Activated gamma-delta T cell treated with anti-CD3 and anti-CD28 coated beads, Interleukin-2, amount 50 U/mL, for 16 hours (primary cell): ENCODE measurements at places on chromosomes 16 and 17.

GRCh38 chr17:36142235-36142634, 34.2 kb downstream of the TBC1D3B start:
- DNase-seq: no peak

GRCh38 chr16:54242199-54242598, 44.4 kb downstream of the IRX3 start:
- DNase-seq: no peak

DNA sequence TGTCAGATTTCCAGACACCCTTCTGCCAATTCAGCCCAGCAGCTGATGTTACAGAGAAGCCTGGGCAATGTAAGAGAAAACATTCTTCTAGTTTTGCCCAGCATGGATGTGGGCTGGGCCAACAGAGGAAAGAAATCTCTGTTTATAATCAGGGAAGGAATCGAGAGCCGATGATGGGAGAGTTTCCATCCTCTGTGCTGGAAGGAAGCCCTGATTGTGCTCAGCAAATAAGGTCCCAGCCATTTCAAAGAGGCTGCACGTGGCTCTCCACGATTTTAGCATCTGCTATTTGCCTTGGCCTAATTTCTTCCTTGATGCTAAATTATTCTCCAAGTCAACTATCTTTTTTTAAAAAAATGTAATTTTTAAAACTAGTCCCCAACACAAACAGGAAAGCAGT, 70.0 kb downstream of the IRX6 start:
- no peak for DNase-seq

DNA sequence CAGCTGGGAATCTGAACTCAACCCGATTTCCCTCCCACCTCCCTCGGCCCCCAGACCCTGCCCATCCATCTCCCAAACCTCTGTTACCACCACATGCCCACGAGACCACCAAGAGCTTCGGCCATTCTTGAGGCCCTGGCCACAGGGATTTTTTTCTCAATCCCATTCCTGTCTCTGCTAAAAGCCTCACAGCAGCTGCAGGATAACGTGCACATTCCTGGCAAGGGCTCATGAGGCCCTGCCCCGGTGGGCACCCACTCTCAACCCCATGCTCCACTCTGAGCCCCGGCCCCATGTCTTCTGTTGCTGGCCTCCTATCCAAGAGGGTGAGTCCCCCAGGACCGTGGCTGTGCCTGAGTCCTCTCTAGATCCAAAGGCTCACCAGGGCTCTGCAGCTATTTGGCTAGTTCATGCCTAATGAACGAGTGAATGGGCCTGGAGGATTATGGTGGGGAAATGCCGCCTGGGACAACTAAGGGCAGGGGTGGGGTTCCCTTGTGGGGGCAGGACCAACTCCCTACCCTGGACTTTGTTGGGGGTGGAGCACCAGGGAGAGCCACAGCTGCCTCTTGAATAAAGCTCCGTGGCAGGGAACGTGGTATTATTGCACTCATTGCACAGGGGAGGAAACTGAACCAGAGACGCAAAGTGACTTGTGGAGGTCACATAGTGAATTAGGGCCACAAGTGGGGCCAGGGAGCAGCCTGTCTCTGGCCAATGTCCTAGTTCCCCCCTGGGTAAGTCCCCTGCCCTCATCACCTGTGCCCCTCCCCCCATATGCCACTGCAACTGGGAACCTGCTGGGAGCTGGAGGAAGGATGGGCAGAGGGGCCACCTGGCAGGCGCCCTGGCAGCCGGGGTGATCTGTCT, 113.8 kb upstream of the SMURF2 start:
- no peak for DNase-seq

- no peak for DNase-seq
These were observed 619 bp downstream of the NAT9 start for GRCh38 chr17:74775409-74776043.

- no peak for DNase-seq
These were observed 9.0 kb upstream of the ARHGAP27 start for GRCh38 chr17:45441526-45442310.

GRCh38 chr17:82372249-82373071, 895 bp downstream of the UTS2R start:
- no peak for DNase-seq

DNA sequence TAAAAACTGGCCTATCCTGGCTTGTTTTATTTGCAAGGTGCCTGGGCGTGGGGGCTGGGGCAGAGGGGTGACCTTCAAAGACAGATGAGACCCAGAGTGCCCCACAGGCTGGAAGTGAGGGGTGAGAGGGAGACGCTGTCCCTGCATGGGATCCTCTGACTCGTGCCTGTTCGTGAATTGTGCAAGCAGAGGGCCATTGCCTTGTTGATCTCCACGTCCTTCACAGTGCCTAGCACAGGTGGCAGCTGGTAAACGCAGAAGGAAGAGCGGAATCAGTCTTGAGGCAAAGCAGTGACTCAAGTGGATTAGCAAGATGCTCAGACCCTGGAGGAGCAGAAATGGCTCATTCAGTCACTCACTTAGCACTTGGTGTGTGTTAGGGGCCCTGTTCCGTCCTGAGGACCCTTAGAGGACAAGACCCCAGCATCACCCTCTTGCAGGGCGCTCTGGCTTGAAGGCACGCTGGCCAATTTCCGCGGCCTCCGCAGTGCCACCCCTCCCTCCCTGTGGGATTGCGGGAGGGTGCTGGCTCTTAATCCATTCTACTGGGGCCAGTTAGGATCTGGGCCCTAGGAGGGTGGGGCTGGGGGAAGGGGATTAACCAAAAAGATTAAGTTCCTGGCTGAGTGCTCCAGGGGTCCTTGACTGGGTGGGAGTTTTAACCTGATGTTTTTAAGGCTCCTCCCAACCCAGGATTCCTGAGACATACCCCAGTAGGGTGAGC, 151.2 kb downstream of the CCDC182 start:
- DNase-seq: no peak

- DNase-seq: no peak
These were observed 116.0 kb upstream of the GOT2 start for GRCh38 chr16:58850019-58850677.

GRCh38 chr17:73667181-73667959, 23.1 kb upstream of the SDK2 start:
- DNase-seq: no peak

DNA sequence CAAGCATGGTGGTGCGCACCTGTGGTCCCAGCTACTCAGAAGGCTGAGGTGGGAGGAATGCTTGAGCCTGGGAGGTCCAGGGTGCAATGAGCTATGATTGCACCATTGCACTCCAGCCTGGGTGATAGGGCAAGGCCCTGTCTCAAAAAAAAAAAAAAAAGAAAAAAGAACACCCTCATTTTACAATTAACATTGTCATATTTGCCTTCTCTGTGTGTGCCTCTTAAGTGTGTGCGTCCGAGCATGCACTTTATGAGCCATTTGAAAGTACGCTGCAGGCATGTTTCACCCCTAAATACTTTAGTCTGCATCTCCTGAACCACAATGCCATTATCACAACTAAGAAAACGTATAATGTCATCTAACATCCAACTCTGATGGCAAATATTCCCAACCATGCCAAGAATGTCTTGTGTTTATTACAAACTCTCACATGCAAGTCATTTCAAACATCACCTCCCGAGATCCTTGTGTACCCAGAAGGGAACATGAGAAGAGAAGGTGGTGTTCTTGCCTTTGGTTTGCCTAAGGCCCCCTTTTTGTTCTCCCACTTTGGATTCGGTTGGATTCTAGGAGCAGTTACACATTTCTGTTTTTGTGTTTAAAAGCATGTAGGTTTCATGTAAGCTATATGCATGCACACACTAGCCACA, 38.0 kb downstream of the CDH1 start:
- DNase-seq: no peak

GRCh38 chr17:15268461-15268860, 3.3 kb upstream of the PMP22 start:
- DNase-seq: no peak

DNA sequence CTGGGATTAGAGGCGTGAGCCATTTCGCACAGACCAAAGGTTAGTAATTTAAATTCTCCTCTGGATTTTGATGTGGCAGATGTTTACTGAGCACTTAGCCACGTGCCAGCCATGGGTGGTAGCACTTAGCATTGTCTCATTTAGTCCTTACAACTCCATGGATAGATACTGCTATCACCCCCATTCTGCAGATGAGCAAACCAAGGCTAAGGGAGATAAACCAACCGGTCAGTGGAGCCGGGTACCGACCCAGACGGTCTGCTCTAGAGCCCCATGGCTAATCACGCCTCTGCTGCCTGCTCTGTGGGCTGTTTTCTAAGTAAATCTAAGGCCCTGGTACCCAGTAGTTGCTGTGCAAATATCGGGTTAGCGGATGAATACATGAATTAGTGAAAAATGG, 12.6 kb upstream of the ADGRG1 start:
- DNase-seq: no peak

GRCh38 chr16:1772908-1773702, at the start of gene MRPS34:
Gene MRPS34 (minus strand): TSS chr16:1773134. CDS start chr16:1773119, 15 bp downstream.
- peak; percentile 68 for DNase-seq

GRCh38 chr17:28996554-28997096, 9.2 kb downstream of the SEZ6 start:
- no peak for DNase-seq

DNA sequence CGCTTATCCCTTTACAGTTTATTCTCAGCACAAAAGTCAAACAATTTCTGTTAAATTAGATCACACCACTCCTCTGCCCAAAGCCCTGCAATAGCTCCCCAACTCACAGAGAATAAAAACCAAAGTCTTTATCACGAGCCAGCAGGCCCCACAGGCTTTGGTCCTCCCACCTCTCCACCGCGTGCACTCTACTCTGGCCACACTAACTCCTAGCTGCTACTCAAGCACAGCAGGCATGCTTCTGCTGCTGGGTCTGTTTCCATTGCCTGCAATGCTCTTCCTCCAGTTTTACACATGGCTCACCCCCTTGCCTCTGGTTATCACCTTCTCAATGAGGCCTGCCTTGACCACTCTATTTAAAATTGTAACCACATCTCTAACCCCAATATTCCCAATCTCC, 27.6 kb downstream of the HELZ start:
- no peak for DNase-seq

GRCh38 chr16:85847681-85848601, 48.4 kb downstream of the COX4I1 start:
- DNase-seq: no peak

GRCh38 chr16:2232094-2232990, 3.9 kb upstream of the DNASE1L2 start:
- no peak for DNase-seq

- no peak for DNase-seq
These were observed 39.9 kb downstream of the PSMD12 start for GRCh38 chr17:67326440-67326839.

- DNase-seq: no peak
These were observed 103.7 kb downstream of the AXIN2 start for GRCh38 chr17:65457635-65458257.

DNA sequence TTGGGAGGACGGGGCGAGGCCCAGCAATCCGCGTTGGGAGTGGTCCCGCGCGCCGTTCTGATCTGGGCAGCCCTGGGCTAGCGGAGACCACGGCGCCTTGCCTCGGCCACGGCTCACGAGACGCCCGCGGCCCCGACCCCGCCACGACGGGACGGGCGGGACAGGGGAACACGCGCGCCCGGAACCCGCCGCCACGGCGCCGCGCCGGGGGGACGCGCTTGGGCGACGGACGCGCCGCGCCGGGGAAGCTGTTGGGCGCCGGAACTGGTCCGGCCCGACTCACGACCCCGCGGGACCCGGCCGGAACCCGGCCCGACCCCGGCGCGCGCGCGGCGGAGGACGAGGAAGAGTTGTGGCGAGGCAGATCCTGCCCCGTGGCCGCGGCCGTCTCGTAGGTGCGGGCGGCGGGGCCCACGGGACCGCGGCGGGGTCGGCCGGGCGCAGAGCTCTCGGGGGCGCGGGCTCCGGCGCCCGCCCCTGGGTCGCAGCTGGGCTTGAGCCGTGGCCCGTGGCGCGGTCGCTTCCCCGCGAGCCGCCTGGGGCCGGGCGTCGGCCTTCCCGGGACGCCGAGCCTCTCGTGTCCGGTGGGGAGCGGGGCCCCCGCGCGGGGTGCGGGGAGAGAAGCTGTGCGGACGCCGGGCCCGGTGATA, at the start of gene ACSF3:
Gene ACSF3 (plus strand): TSS at position 251 of the 650 bp plus-strand sequence. CDS start 6,830 bp downstream, outside the sequence.
- peak; percentile 59 for DNase-seq

GRCh38 chr17:38541281-38541680, 64.5 kb downstream of the SRCIN1 start:
- DNase-seq: no peak

- no peak for DNase-seq
These were observed 16.8 kb upstream of the MTSS2 start for GRCh38 chr16:70702624-70703023.

DNA sequence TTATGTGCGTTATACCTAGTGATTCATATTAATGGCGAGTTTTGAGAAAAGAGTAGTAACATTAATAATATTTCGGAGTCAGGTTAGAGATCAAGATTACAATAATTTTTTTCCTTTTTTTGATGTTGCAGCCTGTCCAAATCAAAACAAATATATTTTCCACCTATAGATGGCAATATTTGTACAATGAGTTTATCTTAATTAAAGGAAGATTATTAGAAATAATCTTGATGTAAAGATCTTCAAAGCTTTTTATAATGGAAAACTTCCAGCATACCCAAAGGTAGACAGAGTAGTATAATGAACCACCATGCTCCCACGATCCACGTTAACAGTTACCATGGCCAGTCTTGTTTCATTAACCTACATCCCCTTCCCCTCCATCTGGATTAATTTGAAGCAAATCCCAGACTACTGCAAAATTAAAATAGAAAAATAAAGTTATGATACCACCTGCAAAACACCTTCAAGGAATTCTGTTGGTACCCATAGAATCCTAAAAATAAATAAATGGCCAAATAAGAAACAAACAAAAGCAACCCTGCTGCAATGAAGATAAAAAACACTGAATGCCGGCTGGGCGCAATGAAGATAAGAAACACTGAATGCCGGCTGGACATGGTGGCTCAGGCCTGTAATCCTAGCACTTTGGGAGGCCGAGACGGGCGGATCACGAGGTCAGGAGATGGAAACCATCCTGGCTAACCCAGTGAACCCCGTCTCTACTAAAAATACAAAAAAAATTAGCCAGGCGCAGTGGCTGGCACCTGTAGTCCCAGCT, 46.5 kb upstream of the GINS3 start:
- DNase-seq: no peak

DNA sequence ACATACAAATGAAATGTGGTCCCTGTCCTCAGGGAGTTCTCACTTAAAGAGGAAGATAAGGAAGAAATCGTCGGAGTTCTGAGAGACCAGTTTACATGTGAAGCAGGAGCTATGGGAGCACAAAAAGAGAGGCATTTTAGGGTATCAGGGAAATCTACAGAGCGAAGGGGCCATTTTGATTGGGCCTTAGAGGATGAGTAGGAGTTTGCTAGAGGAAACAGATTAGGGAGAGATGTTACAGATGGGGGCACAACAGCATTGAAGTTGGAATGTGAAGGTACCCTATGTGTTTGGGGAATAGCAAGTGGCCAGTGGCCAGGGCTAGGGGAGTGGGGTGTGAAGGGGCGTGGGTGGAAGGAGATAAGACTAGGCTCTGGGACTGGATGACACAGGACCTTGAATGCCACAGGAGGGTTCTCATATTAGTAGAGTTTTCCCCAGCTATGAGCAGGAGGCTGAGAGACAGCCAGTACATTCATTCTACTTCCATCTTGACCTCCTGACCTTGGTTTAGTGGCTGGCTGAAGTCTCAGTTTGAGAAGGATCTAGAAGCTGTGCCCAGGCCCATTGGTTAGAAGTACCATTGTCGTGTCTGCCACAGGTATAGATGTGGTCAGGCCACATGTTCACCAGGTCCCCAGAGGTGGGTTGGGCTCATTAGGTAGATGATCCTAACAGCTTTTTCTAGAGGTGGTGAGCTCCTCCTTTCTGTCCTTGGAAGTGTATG, 34.8 kb downstream of the CPNE2 start:
- DNase-seq: no peak

- DNase-seq: no peak
These were observed 1.1 kb upstream of the YBX2 start for GRCh38 chr17:7295230-7296180.
